ENCODE measurements at places on chromosomes 6 and 20.
A peak's percentile ranks its signal among the peaks of the same experiment; 100 is the strongest.

GRCh38 chr6:2706558-2706957 lies 44.2 kb downstream of the MYLK4 start:
- no peak for DNase-seq

DNA sequence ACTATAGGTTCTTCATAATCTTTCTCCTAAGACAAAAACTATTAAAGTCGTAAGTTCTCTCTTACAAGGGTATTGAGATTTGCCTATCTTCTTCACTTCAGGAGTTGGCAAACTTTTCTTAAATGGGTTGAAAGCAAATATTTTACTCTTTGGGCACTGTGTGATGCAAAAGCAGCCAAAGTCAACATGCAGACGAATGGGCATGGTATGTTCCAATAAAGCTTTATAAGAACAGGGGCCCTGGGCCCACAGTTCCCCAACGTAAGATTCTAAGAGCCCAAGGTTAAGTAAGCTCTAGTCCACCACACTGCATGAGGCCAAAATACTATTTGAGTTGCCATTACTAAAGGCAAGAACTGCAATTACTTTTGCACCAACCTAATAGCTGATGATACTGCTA lies 11.5 kb downstream of the CD164 start:
- DNase-seq: no peak

DNA sequence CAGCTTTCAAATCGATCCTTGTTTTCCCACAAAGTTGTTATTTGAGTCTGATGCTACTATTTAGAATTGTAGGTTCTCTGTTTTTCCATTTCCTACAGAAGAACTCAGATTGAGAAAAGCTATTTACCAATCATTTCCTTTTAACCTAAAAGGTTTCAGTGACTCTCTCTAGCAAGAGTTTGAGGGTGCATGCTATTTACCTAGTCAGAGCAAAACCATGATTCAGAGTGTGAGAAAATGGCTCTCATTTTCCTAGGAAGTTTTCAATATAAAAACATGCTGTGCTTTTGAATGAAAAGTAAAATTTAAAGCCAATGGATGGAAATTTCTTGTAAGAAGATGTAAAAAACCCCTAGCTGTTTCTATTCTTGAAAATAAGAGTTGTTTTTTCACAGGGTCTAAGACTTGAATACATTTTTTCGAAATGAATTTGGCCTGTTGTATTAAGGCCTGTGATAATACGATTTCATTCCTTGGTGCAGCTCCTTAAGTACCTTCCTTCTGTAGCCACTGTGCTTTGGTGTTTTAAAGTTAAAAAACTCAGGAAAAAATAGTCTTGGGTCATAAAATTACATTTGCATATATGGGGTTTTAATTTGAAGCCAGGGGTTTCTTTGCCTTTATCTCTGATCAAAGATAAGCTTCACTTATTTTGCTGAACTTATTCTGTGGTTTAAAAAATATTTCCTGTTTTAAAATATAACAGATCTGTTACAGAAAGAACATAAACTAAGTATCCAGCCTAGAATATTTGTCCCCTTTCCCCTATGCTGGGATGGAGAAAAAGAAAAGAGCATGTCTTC lies 18.0 kb upstream of the RSPH3 start:
- no peak for DNase-seq

DNA sequence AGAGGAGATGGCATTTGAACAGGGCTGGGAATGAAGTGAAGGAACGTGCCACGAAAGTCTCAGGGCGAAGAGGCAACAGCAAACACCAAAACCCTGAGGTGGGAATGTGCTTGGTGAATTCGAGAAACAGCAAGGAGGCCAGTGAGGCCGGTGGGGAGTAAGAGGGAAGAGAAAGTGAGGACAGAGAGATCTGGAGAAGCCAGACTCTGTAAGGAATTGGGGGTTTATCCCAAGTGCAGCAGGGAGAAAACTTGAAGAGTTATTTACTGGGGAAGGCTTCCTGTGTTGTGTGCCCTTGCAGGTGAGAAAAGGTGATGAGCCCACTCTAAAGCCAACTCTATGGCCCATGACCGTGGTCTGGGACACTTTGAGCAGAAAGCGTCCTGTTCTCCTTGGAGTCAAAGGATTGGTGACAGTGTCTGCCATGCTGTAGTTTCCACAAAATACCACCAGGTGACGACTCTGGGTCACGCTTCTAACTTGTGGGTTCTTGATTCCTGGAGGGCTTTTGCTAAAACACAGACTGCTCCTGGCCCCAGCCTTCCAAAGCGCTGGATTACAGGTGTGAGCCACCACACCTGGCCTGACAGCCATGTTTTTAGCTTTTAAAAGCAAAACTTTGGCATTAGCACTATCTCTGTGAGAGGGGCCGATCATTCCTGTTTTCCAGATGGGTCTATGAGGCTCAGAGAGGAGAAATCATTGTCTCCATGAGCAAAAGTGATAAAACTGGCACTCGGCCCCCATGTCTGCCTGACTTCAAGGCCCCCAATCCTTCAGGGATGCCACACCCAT lies 18.0 kb upstream of the CSNK2A1 start:
- peak; percentile 70 for DNase-seq

DNA sequence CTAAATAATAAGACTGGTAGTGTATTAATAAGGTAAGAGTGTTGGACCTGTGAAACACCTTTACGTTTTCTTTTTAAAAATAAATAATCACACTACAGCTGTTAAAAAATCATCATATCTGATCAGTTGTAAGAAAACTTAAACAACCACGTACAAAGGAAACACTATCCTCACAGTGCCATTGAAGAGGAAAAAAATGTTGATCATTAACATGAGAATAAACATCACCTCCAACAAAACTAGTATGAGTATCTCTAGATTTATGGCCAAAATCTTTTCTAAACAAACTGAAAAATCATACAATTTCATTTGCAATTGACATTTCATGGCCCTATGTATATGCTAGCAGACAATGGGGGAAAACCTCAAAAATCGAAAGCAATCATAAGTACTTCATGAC lies 590 bp downstream of the EYS start:
- no peak for DNase-seq

DNA sequence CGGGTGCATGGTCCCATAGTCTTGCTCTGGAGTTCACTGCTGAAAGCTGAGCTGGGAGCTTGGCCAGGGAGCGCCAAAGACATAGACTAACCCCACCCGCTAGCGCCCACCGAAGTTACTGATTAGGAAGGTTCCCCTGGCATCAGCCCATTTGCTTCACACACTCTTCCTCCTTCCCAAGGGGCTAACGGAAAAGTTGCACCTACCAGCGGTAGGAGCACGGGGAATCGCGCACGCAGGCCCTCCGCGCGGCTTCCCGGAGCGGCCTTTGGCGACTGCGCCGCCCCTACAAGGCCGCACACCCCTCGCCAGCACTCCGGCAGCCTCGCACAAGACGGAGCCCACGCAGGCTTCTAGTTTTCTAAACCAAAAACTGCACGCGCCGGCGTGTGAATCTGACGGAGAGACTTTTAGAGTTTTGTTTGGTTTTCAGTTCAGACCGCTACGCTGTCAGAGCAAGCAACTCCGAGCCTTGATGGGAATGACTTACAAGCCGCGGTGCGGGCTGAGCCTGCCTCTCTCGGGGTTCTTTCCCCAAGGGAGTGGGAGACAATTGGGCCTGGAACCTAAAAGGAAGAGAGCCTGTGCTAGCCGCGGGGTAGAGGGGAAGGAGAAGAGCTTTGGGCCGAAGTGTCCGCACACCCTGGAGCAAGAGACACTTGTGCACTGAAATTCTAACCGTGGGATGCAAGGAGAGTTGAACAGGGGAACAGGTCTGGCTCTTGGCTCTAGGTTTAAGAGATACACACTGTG lies 891 bp upstream of the POU3F2 start:
- peak; percentile 38 for DNase-seq

DNA sequence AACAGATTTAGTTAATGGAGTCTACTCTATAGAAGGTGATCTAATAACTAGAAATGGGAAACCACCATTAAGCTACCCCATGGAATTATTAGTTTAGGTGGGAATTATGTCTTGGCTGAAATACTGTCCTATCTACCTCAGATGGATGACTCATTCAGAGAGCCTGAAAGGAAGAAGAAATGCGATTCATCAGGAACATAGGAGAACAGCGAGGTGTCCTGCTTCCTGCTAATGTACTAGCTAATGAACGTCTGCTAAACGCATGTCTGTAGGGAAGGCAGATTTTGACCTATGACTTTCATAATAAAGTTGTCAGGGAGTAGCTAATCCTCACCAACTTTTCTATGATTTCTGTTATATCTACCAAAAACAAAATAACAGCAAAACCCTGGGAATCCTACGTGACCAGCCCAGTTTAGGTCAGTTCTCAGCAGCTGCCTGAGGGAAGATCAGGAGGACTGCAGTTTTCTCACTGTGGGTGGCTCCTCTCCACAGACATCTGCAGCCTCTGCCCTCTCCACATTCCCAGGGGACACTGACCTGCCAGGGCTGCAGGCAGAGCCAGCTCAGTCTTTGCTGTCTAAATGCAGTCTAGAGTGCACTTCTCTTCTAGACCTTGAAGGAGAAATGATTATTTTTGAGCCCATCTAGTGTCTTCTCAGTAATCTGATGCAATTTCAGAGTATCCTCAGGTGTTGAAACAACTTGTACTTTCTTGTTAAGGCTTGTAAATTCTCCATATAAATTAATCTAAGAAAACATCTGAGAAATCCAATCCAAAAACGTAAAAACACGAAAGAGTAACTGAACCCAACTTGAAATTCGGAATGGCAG lies 18.1 kb upstream of the SFT2D1 start:
- DNase-seq: no peak

- DNase-seq: no peak
Measured at GRCh38 chr6:15577550-15578171, 85.2 kb downstream of the DTNBP1 start.

- no peak for DNase-seq
Measured at GRCh38 chr20:34396408-34396807, 33.3 kb downstream of the ITCH start.

All from Jurkat, Clone E6-1 (cell line).